T-helper 17 cell (primary cell): ENCODE measurements at places on chromosomes 16 and 17.
A peak's percentile ranks its signal among the peaks of the same experiment; 100 is the strongest.

DNA sequence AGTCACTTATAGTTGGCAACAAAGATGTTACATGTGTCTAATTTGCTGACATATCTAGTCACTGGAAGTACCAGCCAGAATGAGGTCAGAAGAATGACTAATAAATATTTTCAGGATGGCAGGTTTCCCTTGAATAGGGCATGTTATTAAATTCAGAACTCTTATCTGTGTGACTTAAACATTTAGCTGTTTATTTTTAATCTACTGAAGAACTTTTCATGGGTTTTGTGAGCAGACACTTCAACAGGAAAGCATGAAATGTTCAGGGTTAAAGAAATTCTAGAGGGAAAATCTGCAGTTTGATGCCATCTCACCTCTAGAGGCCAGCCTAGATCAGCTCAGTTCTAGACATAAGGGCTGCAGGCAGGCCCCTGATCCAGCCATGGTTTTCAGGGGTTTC lies 13.2 kb downstream of the JPT2 start:
- DNase-seq, result no peak

GRCh38 chr17:32283745-32284201 lies 18.1 kb downstream of the RHBDL3 start:
- DNase-seq, result no peak

DNA sequence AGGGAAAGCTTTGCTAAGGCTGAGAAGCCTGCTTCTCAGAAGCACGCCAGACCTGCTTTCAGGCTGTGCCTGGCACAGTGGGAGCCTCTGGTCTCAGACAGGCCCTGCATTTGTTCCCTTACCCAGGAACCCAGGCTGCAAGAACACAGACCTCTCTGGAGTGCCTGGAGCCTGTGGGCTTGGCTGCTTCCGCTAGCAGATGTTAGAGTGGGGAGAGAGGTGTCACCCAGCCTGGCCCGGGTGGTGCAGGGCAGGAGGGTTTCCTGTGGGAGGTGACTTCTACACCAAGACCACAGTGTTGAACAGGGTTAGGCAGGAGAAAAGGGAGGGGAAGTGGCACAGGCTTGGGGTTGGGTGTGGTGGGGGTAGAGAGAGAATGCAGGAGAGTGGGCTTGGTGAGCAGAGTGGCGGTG lies 35.8 kb upstream of the ADGRG1 start:
- peak; percentile 32 for DNase-seq

GRCh38 chr16:57725976-57726375 lies 9.6 kb upstream of the KATNB1 start:
- DNase-seq, result no peak

DNA sequence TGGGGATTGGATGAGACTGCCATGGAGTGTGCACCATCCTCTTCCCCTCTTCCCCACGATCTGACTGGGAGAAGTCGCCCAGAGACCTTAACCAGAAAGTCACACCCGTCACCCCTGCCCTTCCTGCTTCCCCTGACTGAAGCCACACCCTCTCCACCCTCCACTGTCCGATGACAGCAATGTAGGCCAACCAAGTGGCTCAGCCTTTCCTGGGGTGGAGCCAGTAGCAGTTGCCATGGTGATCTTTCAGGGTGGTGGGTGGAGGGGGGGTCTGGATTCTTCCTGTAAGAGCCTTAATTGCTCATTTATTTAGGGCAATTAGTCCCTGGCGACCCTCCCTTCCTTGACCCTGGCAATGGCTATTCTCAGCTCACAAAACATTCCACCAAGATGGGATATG lies 37.5 kb upstream of the PHB1 start:
- no peak for DNase-seq

DNA sequence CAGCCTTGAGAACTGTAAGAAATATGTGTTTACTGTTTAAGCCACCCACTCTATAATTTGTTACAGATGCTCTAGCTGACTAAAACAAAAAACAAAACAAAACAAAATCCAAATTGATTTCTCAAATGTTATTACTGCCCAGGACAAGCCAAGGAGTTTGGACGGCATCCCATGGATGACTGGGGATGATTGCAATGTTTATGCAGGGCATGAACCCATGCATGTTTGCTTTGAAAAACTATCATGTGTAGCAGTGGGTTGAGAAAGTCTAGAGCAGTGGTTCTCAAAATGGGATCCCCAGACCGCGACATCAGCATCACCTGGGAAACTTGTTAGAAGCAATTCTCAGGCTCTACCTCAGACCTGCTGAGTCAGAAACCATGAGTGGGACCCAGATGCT lies 223.2 kb upstream of the PSMD7 start:
- no peak for DNase-seq

DNA sequence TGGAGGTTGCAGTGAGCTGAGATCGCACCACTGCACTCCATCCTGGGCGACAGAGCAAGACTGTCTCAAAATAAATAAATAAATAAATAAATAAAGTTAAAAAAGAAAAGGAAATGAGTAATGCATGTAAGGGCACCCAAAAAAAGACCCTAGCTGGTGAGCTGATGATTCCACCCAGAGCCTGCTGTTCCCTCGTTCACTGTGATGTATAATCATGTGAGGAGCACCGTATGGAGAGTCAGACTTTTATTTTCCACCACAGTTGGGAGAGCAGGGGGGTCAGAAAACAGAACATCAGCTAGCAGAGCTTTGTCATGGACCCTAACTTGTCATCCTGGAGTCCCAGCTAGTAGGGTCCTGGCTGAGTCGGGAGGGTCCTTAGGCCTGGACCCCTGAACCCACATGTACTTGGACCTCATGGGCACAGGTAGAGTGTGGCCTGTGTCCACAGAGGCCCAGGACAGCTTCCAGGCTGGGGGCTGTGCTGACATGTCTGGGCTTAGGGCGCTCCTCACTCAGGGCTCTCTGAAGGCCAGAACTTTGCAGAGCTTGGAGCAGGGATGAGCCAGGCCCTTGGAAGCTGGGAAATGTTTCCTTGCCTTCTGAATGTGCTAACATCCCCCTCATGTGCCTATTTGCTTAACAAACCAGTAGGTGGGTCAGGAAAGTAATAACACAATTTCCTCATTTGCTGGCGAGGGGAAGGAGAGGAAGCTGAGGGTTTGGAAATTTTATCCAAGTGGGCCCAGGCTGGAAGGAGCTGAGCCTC lies 18.8 kb upstream of the LASP1NB start:
- DNase-seq, result no peak

DNA sequence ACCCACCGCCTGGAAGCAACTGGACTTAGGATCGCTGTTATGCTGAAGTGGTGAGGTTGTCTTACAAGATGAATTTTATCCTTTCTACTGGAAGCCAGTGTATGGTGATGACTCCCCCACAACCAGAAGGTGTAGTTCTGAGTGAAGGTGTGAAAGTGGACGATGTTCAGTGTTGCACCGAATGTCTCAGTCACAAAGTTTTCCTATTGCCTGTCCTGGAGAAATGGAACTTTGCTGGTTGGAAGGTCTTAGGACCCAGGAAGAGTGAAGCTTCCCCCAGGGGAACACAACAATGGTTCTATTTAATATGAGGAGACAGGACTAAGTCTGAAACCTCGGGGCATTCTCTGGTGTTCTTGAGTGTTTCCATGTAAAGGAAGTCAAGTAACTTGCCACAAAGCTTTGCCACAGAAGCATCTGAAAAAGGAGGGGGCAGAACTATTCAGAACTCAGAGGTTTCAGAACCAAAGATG lies 44.2 kb downstream of the USP22 start:
- DNase-seq, result no peak

- no peak for DNase-seq
Measured at GRCh38 chr17:65417406-65418221, 143.8 kb downstream of the AXIN2 start.
